Stimulated activated CD8-positive, alpha-beta memory T cell treated with anti-CD3 and anti-CD28 coated beads, Interleukin-15, amount 100 ng/mL, for 48 hours (primary cell): ENCODE measurements at places on chromosomes 2 and 18.

GRCh38 chr18:41695441-41695840 lies 259.6 kb upstream of the PIK3C3 start:
- no peak for DNase-seq

DNA sequence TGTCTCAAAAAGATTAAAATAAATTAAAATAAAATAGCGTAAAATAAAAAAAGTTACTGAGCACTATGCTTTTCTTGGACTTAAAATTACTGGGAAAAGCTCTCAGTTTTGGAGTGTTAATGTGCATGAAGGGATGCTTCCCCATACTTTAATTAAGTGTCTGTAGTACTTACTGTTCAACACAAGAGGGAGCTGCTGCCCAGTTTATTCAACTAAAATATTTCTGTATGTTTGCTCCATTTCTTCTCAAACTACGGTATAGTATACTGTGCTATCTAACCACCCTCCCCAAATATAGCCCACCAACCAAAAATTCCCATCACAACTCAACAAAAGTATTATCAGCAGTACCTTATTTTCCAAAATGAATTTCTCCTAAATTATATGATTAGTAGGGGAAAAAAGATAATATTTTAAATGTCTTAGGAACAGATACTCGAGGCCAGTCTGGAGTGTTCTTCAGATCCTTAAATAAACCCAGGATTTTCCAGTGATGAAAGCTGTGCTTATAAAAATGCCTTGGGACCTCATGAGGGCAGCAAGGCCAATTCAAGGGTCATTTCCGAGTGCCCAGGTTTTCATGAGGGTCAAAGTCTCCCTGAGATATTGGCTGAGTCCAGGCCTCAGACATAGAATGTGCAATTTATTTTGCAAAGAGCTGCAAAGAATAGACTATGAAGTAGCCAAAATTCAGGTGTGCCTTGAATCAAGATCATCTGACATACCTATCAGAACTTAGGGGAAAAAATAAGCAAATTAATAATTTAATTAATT lies 64.1 kb downstream of the CHRNA1 start:
- DNase-seq: no peak

DNA sequence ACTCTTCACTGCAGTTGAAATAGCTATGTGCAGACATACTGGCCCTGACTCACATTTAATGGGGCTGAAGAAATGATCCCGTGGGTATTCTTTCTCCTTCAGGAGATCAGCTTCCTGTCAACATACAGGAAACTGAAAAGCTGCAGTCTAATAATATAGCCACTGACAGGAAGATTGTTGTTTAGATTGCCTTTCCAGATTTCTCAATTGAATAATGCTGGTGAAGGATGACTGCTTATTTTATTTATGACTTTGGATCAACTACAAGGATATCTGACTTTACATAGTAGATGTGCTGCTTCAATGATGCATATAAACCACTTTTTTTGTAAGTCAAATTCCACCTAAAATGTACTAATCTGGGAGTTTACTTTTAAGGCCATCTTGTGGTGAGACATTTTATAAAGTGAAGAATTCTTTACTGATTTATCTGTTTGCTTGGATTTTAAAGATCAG lies 93.4 kb upstream of the MAP4K3 start:
- DNase-seq: no peak

GRCh38 chr2:11348209-11348749 lies 3.8 kb upstream of the ROCK2 start:
- no peak for DNase-seq

- no peak for DNase-seq
These were observed 209.8 kb downstream of the GBX2 start for GRCh38 chr2:235958221-235958930.
